ENCODE measurements at places on chromosomes 12 and 14.

DNA sequence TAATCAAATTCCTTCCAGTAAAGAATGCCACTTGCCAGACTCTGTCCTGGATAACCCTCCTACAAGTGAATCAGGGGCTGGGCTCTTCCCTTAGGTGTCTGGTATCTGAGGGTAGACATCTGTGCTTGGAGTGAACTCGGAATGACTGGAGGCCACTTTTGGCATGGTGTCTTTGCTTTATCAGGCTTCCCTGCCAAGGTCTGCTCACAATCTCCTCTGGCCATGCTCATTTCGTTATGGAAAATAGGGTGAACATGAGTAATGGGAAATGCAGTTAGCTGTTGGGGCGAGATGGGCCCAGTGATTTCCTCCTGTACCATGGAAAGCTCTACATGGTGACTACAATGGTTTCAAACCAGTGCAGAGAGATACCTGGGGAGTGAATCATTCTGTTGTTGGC, 212.9 kb downstream of the NRXN3 start:
- DNase-seq: no peak

DNA sequence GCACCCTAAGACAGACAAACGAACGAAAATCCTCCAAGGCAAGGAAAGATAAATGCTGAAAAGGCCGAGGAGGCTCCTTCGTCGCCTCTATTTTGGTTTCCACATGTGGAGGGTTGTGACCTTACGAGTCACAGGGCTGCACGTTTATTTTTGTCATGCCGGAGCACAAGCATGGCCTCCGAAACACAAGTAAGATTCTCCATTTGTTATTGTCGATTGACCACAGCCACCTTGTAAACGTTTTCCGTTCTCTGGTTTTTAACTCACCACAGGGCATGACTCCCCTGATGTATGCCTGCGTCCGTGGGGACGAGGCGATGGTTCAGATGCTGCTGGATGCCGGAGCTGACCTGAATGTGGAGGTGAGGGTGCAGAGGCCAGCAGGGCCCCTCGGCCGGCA, 73.1 kb upstream of the PWP1 start:
- no peak for DNase-seq

DNA sequence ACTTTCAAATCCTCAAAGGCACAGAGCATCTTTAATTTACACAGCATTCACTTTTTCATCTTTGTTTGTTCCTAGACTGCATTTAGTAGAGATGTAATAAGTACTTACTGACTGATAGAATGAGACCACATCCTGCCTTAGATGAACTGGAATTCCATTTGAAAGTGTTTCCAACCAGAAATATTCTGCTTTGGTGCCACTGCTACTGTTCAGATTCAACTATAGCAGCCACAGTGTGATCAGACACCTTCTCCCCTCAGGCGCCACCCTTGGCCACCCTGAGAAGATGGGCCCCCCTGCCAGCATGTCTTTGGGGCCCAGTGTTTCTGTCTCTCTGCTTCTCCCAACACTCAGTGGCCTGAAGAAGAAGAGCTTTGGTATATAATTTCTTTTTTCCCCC, 449.1 kb downstream of the RAD51B start:
- peak; percentile 53 for DNase-seq

GRCh38 chr14:98775892-98776291, 496.1 kb downstream of the BCL11B start:
- no peak for DNase-seq

DNA sequence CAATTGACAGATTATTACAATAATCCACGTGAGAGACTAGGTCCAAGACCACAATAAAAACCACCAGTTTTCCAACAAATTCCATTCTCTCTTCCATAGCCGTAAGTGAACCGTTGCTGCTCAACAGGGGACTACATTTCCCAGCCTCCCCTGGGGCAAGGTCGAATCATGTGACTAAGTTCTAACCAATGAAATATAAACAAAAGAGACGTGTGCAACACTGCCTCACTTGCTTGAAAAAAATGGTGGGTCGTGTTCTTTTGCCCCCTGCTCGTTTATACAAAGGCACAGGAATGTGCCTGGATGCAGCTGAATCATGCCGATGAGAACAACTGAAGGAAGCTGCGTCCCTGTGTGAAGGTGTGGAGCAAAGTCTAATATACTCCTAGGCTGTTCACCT, 51.1 kb downstream of the HSPB8 start:
- no peak for DNase-seq

GRCh38 chr12:68636268-68636667, 25.6 kb downstream of the RAP1B start:
- DNase-seq: no peak

- DNase-seq: no peak
These were observed 124.0 kb upstream of the CPM start for GRCh38 chr12:69056743-69057515.

GRCh38 chr12:46680506-46680905, 145.3 kb downstream of the SLC38A4 start:
- no peak for DNase-seq

GRCh38 chr14:24060984-24061913, 9.4 kb downstream of the CARMIL3 start:
- no peak for DNase-seq

GRCh38 chr12:89448951-89449371, 75.6 kb downstream of the GALNT4 start:
- DNase-seq: no peak

- DNase-seq: no peak
These were observed 28.9 kb upstream of the LTA4H start for GRCh38 chr12:96064271-96064670.

- no peak for DNase-seq
These were observed 581.2 kb downstream of the LRFN5 start for GRCh38 chr14:42187846-42188245.

GRCh38 chr14:99075061-99075460, 196.9 kb downstream of the BCL11B start:
- no peak for DNase-seq

DNA sequence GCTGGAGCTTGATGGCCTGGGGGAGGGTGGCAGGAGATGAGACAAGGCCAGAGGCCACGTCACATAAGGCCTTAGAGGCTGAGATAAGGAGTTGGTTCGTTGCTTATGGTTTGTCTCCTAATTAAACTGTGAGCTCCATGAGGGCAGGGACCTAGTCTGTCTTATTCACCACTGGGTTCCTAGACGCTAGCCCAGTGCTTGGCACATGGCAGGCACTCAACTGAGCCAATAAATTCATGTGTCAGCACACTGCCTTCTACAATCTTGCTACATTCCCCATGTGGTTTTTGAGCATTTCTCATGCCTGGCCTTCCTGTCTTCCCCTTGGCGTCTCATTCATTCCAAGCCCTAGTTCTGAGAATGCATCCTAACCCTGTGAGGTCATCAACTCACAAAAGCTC, 92.5 kb upstream of the MED13L start:
- DNase-seq: no peak

DNA sequence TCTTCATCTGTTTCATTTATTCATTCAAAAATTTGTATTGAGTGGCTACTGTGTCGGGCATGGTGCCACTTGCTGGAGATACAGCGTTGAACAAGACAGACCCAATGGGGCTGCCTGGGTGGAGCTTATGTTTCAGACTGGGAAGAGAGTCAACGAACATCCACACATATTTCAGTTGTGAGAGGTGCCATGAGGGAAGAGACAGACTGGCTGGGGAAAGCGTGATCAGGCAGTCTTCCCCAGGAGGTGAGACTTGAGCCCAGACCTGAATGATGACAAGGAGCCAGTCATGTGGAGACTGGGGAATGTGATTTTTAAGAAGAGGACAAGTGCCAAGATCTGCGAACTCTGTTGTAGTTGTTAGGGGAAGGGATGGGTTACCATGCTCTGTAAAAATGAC, 12.2 kb downstream of the BICD1 start:
- no peak for DNase-seq

DNA sequence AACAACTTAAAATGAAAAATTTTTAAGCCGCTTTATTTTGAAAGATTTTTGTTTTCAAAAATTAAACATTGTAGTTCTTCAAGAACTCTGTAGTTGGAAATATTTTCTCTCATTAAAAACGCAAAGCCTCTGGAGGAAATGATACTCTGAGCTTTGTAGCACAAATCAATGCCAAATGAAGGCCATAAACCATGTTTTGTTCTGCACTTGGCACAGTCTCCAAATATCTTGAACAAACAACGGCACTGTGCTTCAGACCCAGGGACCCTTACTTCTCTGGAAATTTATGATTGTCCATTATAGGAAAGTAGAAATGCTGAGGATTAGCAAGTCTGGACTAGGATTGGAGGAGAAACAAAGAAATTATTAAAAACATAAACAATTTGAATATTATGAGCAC, 160.8 kb upstream of the BMP4 start:
- DNase-seq: no peak

DNA sequence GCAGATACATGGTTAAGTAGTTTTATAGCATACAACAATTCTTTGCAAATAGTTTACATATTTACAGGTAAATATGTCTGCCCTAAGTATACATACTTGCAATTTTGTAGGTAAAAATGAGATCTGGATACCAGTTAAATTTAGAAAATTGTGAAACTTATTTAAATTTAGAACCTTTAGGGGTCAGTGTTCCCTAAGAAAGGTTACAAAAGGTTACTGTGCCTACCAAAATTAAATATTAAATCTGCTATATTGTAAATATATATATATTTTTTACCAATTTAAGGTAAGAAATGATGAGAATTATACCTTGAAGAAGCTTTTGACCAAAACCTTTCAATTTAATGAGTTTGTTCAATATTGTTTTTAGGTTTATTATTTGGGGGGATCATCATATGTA, 54.0 kb downstream of the MIPOL1 start:
- no peak for DNase-seq

DNA sequence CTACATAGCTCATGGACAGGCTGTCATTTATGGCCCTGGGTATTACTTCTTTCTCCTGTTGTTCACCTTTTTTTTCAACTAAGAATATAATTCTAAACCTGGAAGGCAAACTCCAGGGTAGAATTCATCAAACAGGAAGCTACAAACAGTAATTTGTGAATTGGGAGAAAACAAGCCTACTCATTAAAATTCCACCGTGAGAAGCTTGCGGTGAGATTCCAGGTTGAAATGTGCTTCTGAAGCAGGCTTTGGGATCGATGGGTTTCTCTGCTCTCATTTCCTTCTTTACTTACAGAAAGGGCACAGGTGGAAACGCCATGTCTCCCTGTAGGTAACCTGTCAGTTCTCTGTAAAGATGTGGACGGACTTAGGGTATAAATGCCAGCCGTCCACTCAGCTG, 257.5 kb downstream of the TMEM132C start:
- DNase-seq: no peak

- no peak for DNase-seq
These were observed 43.9 kb downstream of the HMGA2 start for GRCh38 chr12:65868133-65868705.

DNA sequence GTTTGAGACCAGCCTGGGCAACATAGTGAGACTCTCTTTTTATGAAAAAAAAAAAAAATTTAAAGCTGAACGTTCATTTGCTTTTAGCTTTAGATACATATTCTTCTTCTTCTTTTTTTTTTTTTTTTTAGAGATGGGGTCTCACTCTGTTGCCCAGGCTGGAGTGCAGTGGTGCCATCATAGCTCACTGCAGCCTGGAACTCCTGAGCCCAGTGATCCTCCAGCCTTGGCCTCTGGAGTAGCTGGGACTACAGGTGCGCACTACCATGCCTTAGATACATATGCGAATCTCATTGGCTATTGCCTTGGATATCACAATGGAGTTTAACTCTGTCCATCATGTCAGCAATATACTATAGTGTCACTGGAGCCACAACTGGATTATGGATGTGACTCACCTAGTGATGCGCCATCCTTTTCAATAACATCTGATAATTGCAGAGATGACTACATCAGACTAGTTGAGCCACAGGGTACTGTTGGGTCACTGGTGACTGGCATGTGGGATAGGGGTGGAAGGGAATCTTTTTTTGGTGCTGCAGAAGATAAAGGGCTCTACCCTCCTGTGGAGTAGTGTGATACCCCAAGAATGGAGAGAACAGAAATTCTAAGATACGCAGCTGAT, 2.7 kb upstream of the ADIPOR2 start:
- no peak for DNase-seq

- DNase-seq: peak; percentile 81
These were observed 299.6 kb downstream of the DPF3 start for GRCh38 chr14:72594099-72594901.

DNA sequence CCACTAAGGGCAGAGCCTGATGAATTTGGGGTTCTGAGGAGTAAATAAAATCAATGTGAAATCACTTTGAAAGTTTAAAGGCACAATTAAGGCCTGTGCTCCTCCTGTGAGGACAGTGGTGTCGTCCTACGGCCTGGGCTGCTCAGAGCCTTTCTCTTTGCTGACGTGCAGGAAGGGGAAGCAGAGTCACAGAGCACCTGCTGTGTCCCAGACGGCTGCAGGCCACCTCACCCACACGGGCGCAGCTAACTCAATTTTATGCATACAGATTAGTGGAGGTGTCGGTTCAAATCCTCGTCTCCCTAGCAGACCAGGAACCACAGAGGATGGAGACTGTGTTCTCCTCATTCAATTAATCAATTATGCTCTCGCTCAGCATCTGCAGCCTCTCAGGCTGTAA, 11.4 kb upstream of the DLK1 start:
- DNase-seq: no peak

DNA sequence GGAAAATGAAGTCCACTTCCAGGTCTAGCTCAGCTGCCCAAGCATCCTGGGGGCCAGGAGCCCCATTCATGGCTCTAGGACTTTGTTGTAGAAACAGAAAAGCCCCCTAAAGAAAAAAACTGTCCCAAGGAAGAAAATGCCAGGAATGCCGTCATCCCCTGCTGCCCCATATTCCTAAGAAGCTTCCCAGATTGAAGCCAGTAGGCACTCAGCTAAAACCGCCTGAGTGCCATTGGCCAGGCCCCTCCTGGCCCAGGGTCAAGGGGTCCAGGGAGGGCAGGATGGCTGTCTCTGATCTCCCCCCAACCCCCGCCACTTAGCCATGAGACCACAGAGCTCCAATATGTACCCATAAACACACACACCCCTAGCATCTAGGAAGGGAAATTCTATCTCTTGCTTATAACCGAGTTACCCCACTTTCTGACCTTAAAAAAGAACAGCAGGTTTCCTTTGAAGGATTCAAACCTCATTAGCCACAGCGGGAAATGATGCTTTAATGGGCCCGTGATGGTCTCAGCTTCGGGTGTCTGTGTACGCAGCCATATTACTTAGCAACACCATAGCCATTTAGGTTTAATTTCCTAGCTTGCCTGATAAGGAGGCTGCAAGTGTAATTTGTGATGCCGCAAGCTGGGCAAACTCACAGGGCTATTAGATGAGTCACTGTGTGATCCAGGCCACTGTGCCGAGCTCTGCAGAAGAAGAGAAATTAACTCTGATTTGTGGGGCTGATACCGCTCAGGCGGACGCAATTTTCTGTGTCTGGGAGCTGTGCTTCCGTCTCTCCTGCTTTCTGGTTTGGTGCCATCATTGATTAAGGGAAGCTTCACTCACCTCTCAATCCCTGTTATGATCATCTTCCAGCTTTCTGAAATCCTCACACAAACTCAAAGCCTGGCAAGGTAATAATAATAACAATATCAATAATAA, 84.2 kb downstream of the GCH1 start:
- no peak for DNase-seq

DNA sequence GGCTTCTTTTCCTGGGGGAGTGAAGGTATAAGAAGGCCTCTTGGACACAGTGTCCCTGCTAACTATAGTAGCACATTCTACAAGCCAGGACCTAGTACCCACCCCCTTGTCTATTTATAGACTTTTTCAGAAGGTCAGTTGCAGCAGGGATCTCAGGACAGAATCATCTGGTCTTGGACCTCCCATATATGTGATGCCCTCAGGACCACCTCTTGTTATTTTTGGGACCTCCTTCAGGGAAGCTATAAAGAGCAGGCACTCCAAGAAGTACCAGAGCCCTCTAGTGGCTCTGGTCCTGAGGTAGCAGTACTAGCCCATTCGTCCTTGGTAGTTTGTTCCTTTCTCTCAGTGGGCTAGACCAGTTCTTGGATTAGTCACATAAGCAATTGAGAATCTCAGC, 4.3 kb downstream of the COQ10A start:
- no peak for DNase-seq

GRCh38 chr14:92465353-92466055, 48.1 kb upstream of the RIN3 start:
- no peak for DNase-seq

All from immature natural killer cell (primary cell).